Frontal cortex (tissue), 4 donors: ENCODE measurements at places on chromosomes 4 and X.

DNA sequence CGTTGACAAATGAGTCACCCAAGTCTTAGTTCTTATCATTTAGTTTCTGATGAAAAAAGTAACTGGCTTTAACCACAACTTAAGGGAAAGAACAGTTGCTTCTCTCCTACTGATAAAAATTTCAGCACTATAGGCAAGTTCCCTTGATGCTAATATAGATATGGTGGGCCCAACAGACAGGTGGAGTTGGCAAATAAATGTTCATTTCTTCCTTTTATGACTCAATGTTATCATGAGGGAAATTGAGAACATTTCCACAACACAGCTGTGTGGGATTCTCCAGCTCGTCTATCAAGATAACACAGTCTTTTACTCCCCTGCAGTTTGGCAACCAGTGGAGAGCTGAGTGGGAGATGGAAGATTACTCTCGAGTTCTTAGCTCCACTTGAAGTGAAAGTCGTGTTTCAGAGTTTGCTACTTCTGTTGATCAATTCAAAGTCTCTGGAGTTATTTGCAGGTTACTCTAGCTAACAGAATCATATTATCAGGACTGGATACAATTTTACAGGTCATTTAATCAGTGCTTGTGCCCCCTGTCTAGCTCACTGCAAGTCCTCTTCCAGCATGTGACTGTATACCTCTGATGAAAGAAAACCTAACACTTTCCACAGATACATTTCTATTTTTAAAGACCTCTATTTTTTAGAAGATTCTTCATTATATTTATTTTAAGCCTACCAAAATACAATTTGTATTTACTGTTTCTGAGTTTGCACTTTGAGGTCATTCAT is 270.6 kb upstream of the GK2 start:
- DNase-seq, result no peak

- DNase-seq, result no peak
Observed at GRCh38 chrX:133380711-133381619, 34.3 kb downstream of the GPC4 start.

GRCh38 chr4:110624904-110625494 is 2.1 kb upstream of the PITX2 start:
- no peak for DNase-seq

DNA sequence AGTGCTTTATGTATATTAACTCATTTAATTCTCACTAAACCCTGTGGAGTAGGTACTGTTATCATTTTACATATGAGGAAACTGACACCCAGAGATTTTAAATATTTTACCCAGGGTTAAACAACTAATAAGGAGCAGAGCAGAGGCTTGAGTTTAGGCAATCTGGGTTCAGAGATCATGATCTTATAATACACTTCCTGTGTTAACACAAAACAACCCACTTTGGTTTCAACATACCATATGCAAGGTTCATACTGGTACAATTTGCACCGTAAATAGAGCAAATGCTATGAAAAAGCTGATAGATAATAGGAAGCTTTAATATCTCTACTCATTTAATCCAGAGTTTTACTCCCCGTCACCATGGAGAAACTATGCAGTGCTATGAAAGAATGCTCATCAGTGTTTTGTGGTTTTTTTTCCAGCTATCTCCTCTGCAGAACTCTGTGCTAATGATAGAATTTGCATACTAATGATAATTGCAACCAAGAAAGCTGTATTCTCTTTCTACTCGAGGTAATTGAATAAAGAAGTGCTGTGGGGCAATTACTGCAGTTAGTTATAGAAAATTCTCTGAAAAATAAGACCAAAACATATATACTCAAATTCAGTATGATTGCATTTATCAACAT is 138.8 kb upstream of the MAP9 start:
- no peak for DNase-seq

DNA sequence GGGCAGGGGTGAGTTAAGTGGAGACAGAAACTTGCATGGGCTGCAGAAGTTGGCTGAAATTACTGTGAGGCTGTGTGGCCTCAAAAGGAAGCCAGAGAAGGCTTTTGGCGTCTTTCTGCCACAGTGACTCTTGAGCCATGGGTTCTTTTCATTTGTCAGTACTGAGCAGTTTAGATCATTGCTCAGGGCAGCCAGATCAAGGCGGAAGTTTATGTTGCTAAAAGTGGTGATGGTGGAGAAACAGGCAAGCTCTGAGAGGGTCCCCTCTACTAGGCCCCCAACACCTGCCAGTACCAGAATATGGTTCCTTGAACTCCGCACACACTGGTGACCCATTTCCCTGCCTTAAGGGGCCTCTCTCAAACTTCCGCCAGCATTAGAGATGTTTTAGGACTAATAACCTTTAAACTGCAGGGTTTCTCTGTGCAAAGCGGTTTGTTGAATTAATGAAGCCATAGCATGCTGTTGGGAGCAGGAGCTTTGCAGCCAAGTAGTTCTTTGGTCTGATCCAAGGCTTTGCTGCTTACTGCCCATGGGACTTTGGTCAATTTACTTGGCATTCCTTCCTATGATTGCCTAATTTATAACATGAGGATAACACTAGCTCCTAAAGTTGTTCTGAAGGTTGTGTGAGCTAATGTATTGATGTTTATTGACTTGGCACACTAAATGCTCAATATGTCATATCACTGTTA is 34.5 kb downstream of the RNF175 start:
- DNase-seq, result no peak

GRCh38 chr4:163866728-163867315 is 372.3 kb downstream of the TMA16 start:
- no peak for DNase-seq

- no peak for DNase-seq
Observed at GRCh38 chrX:28787206-28787605, 200.0 kb downstream of the IL1RAPL1 start.

DNA sequence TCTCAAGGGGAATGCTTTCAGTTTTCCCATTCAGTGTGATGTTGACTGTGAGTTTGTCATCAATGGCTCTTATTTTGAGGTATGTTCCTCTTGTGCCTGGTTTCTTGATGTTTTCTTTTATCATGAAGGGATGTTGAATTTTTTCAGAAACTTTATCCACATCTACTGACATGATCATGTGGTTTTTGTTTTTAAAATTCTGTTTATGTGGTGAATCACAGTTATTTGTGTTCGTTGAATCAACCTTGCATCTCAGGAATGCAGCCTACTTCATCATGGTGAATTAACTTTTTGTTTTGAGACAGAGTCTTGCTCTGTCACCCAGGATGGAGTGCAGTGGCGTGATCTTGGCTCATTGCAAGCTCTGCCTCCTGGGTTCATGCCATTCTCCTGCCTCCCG is 263.1 kb upstream of the KLF3 start:
- DNase-seq, result no peak

GRCh38 chr4:179867300-179867878 is 2375.8 kb upstream of the TENM3 start:
- DNase-seq, result peak; percentile 5

GRCh38 chrX:31154946-31155345 is 83.1 kb upstream of the FTHL17 start:
- no peak for DNase-seq

GRCh38 chr4:41799126-41799525 is 50.6 kb upstream of the PHOX2B start:
- no peak for DNase-seq

- no peak for DNase-seq
Observed at GRCh38 chrX:10177004-10177396, 20.2 kb downstream of the CLCN4 start.

GRCh38 chr4:170853422-170854021 is 763.8 kb upstream of the AADAT start:
- DNase-seq, result no peak

- no peak for DNase-seq
Observed at GRCh38 chr4:103498161-103499070, 221.4 kb downstream of the TACR3 start.

- no peak for DNase-seq
Observed at GRCh38 chrX:87098477-87098876, 419.1 kb upstream of the KLHL4 start.

DNA sequence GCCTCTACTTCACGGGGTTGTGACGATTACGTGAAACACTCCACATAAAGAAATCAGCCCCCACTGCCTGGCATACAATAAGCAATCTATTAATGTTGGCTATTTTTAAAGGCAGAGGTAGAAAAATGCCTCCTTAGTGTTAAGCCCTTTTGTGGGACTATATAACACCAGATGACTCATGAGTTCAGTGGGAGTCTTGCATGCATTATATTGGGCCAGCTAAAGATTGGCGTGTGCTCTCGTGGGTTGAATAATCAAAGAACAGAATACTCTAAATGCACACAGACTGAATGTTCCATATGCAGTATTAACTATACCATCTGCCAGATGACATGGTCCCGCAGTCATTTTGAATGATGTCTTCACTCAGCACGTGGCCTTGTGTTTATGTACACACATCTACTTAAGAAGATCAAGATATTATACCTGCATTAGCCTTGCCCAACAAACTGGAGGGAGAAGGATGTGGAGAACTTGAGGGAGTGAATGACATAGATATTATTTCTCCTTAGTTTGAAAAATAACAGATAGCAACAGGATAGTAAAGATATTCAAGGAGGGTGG is 85.0 kb upstream of the MYOZ2 start:
- no peak for DNase-seq

DNA sequence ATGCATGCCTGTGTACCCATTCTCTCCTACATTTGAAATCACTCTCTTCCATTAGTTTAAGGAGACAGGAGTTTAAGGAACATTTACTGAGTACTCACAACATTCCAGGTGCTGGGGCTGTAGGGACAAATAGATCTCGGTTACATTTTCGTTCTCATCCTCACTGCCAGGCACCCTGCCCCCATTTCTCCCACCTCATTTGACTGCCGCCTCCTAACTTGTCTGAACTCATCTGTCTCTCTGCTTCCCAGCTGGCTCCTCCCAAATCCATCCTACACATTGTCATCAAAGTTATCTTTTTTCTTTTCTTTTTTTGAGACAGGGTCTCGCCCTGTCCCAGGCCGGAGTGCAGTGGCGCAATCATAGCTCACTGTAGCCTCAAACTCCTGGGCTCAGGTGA is 19.8 kb upstream of the MPC1L start:
- DNase-seq, result no peak

DNA sequence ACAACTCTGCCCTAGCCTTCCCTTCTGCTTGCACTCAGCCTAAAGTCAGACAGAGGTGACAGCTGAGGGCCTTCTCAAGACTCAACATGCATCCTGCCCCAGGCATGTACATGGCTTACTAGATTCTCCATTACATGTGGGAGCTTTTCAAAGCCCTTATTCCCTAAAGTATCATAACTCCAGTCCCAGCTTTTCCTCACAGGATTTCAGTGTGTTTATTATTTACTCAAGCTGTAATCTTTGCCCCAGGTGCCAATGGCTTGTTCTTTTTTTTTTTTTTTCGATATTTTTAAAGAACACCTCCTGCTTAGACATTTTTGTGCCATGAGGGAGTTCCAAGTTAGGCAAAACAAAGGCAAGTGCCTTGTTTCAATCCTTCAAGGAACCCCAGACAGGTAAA is 154.0 kb upstream of the RADX start:
- no peak for DNase-seq

- DNase-seq, result no peak
Observed at GRCh38 chrX:136166221-136166855, 19.0 kb downstream of the FHL1 start.

DNA sequence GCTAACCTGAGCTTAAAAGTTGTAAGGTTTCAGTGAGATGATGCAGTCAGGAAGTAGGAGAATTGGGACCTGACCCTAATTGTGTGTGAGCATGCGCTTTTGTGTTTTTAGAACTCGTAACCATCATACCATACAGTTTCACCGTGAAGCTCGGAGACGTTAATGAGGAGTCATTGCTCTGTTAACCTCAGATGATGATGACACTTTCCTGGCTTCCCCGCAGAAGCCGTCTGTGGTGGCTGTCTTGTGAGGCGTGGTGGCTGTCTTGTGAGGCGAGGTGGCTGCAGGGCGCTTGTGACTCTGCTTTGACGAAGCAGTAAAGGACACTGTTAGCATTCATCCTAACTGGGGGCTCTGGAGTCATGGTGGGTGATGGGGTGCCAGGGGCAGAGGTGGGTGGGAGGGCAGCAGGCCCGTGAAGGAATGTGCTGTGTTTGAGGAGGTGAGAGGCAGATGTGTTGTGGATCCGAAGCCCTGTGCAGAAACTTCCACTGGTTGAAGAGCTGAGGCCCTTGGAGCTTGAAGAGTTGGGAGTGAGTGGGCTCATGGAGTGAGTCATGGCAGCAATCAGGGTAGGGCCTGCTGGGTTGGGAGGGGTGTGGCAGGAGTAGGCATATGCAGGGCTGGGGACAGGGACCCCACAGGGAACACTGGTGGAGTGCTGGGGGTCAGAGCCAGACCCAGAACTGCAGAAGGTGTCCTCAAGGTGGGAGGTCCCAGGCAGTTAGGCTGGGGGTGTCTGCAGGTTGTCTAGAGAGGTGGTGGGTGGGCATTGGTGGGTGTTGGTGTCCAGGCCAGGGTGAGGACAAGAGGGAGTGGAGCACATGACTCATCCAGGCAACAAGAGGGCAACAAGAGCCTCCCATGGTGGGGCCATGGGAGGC is 57.4 kb downstream of the NSD2 start:
- no peak for DNase-seq

DNA sequence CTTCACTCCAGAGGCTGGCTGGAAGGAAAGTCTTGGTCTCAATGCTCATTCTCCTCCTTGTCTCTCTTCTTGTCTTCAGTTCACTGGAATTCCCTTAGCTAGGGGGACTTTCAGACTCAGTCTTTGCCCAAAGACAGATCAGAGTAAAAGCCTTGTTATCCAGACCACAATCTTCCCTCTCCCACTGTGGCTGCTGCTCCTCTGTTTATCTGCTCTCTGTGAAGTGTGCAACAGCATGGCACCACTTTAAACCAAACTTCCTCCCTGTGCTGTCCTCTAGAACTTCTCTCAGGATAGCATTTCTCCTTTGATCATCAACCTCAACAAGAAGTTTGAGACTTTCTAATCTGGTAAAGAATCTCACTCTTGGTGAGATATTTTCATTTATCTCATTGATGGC is 530.1 kb upstream of the SLIT2 start:
- no peak for DNase-seq

GRCh38 chrX:34653811-34654210 is 3.3 kb downstream of the TMEM47 start:
- DNase-seq, result no peak

DNA sequence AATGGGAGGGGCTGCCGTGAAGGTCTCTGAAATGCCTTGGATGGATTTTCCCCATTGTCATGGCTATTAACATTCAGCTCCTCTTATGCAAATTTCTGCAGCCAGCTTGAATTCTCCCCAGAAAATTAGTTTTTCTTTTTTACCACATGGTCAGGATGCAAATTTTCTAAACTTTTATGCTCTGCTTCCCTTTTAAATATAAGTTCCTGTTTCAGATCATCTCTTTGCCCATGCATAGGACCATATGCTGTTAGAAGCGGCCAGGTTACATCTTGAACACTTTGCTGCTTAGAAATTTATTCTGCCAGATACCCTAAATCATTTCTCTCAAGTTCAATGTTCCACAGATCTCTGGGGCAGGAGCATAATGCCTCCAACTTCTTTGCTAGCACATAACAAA is 13.8 kb upstream of the CLDN34 start:
- DNase-seq, result no peak
